Spinal cord (tissue), 10 donors: ENCODE measurements at places on chromosomes 4 and X. TPM values are rescaled to one million over a fixed set of nuclear protein-coding genes. Genes with fewer than 3 reads are reported as not detected.
A peak's percentile ranks its signal among the peaks of the same experiment; 100 is the strongest.

GRCh38 chr4:9849538-9849920 lies 68.1 kb downstream of the DRD5 start:
- DNase-seq = peak; percentile 88

The FGF13 gene
- total RNA-seq = 32.0 TPM

- no peak for DNase-seq
Observed at GRCh38 chr4:83850435-83850834, 314.5 kb downstream of the GPAT3 start.

GRCh38 chr4:76179398-76180318 lies 31.5 kb upstream of the NUP54 start:
- DNase-seq = peak; percentile 87

- DNase-seq = peak; percentile 82
Observed at GRCh38 chr4:37977471-37978247, 17.5 kb downstream of the PTTG2 start.

DNA sequence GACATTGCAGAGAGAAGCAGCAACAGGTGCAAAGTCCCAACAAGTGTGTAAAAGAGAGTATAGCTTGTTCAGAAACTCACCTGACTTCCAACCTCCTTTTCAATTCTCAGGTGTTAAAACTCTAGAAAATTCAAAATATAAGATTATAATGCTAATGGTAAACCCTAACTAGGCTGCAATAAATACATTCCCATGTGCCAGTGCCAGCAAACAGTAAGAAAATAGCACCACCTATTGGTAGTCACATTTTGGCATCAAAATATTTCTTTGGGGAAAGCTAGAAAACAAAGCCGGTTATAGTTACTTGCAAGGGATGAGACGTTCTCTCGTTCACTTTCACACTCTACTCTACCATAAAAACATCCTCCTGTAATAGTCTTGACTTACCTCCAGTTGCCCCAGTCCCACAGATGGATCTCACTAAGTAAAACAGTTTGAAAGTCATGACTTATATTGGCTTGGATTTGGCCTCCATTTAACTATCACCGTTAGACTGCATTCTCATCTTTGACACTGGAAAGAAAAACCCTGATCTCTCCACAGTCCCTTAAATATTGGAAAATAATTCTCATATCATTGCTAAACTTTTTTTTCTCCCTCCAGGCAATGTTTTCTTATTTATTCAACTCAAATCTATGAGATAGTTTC lies 9.6 kb downstream of the BMP3 start:
- DNase-seq = no peak

The KCND1 gene
- 3.7 TPM for total RNA-seq

The VEGFC gene
- 7.1 TPM for total RNA-seq

DNA sequence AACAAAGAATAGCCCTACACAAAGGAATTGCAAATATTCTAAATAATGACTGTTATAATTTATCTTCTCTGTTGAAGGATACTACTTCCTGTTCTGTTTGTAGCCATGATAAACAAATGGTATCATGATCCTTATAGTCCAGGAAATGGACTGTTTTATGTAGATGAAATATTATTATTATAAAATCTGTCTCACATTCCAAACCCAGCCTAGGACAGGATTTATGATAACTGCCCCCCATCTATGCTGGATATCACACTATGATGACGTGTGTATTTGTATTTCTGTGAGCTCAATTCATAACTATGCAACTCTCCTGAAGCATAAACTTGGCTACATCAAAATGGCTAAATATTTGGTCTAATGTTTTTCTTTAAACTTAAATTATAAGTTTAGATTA lies 21.3 kb downstream of the DMD start:
- no peak for DNase-seq

The UFSP2 gene
- total RNA-seq = 83.3 TPM

The MMGT1 gene
- total RNA-seq = 26.3 TPM

The EDA2R gene
- total RNA-seq = 3.7 TPM

The INTU gene
- total RNA-seq = 24.4 TPM
